ENCODE measurements at places on chromosomes 2 and 18. TPM values are rescaled to one million over a fixed set of nuclear protein-coding genes. Genes with fewer than 3 reads are reported as not detected.

- DNase-seq = peak; percentile 76
These were observed 368.5 kb downstream of the LRRTM1 start for GRCh38 chr2:79935771-79936657.

DNA sequence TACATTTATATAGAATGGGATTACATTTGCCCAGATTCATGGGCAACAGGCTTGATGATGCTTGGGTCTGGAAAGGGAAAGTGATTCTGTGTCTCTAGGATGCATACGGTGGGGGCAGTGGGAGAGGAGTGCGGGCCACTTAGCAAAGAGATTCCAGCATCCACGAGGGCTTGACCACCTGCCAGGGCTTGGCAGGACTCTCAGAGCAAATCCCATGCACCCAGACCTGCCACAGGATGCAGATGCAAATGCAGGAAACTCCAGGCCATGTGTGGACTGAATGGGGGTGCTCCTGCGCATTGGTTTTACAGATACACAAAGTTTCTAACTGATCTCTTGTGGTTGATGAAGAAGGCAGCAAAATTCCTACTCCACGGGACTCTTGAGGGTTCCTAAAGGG lies 334.7 kb downstream of the CYRIA start:
- DNase-seq = no peak

- DNase-seq = no peak
These were observed 294.5 kb downstream of the CNTNAP5 start for GRCh38 chr2:124319577-124319976.

DNA sequence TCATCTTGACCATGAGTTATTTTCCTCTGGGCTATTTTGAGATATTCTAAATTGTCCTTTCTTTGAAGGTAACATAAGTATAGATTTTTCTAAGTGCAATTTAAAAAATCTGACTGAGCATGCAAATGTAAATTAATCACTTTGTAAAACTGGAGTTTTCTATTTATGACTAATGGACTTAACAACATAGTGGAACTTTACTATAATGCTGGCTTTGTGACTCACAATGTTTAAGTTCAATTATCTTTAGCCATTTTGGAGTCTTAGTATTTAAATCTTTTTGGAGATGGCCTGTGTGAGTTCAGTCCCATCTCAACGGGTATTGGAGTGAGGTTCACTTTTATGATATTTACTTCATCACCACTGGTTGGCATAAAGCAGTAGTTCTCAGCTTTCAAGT lies 35.2 kb upstream of the NOSTRIN start:
- no peak for DNase-seq

DNA sequence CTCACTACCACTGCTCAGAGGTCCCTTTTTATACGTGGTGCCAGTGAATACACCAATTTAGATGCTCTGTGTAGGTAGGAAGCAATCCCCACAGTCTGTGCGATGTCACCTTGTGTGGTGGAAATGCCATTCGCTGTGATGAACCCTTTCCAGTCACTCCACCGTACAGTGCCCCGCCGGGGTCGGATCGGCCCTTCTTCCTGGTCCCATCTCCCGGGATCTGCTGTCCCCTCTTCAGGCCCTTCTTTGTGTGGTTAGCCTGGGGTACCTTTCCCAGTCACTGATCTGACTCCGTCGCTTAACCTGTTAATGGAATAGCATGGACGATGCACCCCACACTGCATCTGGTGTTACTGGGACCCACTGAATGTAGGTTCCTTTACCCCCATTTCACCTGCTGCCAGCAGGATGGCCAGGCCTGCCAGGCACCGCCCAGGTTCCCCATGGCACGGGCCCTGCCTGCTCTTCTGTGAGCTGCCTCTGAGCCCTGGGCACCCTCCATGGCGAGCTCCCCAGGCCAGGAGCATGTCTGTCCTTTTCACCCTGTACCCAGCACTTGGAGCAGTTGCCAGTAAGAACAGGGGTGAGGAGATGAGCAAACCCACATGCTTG lies 18.0 kb downstream of the TWIST2 start:
- DNase-seq = no peak

GRCh38 chr2:237774811-237775553 lies 23.6 kb upstream of the RBM44 start:
- DNase-seq = peak; percentile 32

- no peak for DNase-seq
These were observed 137.1 kb downstream of the VAPA start for GRCh38 chr18:10050956-10051355.

DNA sequence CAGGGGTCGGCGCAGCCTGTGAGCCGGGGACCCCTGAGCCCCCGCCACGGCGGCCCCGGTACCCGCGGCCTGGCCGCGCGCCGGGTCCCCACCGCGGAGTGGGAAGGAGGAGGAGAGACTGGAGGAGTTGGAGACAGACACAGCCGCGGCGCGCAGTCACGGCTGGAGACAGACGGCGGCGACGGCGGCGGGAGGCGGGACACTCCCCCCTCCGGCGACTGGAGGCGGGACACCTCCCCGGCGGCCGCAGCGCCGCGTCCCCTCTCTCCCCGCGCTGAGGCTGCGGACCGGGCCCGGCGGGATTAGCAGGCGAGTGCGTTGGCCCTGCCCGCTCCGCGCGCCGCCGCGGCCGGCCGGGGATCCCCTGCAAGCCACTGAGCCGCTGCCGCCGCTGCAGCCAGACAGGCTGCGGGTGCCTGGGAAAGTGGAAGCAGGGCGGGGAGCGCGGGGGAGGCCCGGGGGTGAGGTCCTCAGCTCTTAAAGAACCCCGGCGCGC lies 1.0 kb upstream of the LDLRAD4 start:
- DNase-seq = peak; percentile 69

DNA sequence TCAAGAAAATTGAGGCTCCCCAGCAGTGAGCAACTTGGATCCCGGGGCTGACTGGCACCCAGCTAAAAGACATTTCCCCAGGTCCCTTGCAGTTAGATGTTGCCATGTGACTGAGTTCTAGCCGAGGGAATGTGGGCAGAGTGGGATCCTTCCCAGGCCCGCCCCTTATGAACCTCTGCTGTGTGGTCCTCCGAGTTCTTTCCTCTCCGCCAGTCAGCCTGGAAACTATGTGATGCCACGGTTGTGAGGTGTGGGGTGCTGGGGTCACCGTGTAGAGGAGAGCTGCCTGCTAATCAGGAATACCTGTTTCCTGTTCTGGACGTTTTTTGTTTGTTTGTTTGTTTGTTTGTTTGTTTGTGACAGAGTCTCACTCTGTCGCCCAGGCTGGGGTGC lies 45.5 kb downstream of the TMEM37 start:
- no peak for DNase-seq

Gene KCNS3
- 2.9 TPM for total RNA-seq

Gene NEU2
- not detected for total RNA-seq

Gene FSIP2
- total RNA-seq = 46.2 TPM

Gene ASXL3
- total RNA-seq = 15.9 TPM

Gene ACOXL
- 6.0 TPM for total RNA-seq

Gene IL1F10
- total RNA-seq = 0.72 TPM

Gene PMAIP1
- total RNA-seq = 13.7 TPM

Gene CRACDL
- total RNA-seq = 1.9 TPM

Gene FN1
- total RNA-seq = 3,252 TPM

Gene RNF152
- total RNA-seq = 19.3 TPM

Measured in umbilical cord (tissue), 2 donors.